ENCODE measurements at places on chromosomes 2 and 18.

DNA sequence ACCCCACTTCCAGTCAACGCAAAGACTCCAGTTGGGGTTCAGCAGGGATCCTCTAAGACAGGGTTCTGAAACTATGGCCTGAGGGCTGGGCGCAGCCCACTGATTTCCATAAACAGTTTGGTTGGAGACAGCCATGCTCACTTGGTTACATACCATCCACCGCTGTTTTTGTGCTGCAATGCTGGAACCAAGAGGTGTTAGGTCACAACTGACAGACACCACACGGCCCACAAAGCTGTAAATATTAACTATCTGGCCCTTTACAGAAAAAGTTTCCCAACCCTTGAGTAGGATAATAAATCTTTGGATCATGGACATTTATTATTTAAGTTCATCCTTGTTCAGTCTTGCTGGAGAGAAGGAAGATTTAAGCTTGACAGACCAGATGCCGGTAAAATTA lies 8.4 kb upstream of the CD226 start:
- no peak for DNase-seq

- DNase-seq, result no peak
Measured at GRCh38 chr2:85772019-85772745, 18.4 kb downstream of the ATOH8 start.

DNA sequence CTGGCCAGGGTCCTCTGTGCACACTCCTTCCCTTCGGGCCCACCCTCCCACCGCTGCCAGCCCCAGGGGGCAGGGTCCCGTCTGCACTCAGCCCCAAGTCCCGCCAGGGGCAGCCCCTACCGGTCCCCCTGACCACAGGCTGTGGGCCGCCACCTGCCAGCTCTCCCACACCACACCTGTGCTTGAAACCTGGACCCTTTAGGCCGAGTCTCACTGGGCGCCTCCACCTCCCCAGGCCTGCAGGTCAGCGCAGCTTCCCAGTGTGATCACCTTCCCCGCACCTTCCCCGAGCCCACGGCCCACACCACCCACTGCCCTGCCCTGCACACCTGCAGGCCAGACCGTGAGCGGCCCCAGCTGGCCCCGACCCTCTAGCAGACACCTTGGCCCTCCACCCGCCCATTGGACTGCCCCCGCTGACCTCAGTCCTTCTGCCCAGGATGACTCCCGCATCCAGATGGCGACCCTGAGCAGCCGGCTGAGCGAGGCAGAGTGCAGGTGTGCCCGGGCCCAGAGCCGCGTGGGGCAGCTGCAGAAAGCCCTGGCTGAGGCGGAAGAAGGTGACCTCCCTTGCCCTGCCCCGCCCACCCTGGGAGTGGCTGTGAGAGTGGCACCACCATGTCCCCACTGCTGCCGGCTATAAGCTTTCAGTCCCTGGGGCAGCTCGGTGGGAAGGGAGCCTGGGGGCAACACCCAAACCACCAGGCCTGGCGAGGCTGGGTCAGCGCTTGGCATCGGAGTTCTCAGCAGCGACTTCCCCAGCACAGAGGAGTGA lies 31.3 kb upstream of the SNED1 start:
- no peak for DNase-seq

DNA sequence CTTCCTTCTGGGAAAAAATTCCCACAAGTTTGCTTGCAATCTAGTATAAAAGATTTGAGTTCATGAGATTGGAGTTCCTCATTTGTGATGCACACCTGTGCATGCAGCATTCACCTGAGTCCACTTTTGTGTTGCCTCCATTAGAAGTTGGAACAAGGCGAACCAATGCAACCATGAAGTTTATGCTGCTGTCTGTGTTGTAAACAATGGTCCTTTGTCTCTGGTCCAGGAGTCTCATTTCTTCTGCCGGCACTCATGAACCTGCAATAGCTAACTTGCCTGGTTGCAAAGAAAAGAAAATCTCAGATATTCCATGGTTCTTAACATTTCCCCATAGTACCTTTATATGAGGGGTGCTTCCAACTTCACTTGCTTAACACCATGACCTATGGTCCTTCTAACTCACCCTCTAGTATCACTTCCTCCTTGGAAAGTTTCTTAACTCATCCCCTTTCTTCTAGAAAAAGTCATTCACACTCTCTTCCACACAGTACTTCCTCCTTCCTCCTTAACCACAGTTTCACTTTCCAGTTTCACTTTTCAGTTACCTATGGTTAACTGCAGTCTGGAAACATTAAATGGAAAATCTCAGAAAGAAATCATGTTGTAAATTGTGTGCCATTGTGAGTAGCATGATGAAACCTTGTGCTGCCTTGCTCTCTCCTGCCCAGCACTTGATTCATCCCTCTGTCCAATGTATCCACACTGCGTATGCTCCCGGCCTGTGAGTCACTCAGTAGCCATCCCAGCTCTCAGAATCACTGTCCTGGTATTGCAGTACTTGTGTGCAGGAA lies 128.8 kb upstream of the TRIB2 start:
- peak; percentile 8 for DNase-seq
